ENCODE measurements at places on chromosomes 7 and 10.
A peak's percentile ranks its signal among the peaks of the same experiment; 100 is the strongest.

DNA sequence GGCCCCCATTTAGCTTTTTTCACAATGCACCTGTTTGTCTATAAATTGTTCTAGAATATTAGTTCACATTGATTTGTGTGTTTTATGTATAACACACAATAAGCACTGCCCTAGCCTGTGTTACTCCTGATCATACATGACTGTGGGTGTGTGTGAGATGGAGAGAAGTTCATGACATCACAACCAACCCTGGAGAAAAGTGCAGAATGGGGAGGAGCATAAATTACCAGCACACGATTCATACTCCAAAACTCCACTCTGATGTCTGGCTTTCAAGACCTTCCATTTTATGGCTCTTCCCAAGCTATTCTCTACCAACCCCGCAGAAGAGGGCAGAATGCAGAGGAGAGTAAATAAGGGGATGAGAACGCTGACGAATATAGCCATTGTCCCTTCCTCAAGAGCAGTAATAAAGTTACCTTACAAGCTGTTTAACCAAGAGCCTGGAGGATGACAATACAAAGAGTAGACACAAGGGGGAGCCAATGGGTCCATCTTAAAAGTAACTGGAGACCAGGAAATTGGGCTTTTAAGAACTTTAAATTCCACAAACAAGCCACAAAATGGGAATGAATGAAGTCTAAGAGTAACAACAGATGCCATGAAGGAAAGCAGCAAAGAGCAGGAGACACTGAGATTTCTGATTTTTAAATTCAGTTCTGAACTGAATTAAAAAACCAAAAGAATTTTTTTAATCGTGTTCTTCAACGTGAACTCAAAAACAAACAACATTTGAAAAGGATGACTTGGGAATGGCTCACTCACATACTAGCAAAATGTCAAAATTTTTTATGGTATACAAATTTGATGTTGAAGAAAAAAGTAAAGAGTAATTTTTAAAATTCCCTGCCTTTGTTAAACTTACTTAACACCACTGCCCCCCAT is 159.6 kb downstream of the PARD3 start:
- no peak for DNase-seq
- H3K27ac ChIP-seq, result no peak overlapping the region
- H3K27me3 ChIP-seq, result no peaks in the 10 kb centered on the region
- H3K4me1 ChIP-seq, result peaks cover 16% of the 10 kb centered on the region
- H3K36me3 ChIP-seq, result no peaks in the 10 kb centered on the region

DNA sequence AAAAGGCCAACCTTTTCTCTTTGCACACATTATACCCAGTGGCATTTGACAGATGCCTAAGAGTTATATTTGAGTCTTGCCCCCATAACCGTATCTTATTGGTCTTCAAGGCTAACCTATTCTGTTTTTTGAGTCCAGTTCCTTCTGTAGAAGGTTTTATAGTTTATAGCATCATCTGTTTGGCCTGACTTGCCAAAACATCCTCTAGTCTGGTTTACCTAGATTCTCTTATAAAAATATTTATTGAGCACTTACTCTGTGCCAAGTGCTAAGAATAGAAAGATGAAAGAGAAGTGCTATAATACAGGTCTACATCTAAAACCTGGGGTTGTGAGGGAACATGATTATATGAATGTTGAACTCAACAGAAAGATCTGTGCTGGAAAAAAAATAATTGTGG is 55.9 kb upstream of the PIP4K2A start:
- no peaks in the 10 kb centered on the region for H3K36me3 ChIP-seq
- no peak for DNase-seq
- no peaks in the 10 kb centered on the region for H3K27me3 ChIP-seq
- peaks cover 6% of the 10 kb centered on the region for H3K4me1 ChIP-seq

- no peak overlapping the region for H3K27ac ChIP-seq
- H3K4me3 ChIP-seq, result no peak overlapping the region
- DNase-seq, result no peak
- H3K27me3 ChIP-seq, result no peaks in the 10 kb centered on the region
- no peaks in the 10 kb centered on the region for H3K4me1 ChIP-seq
These were observed 84.4 kb downstream of the KLF6 start for GRCh38 chr10:3700531-3701076.

DNA sequence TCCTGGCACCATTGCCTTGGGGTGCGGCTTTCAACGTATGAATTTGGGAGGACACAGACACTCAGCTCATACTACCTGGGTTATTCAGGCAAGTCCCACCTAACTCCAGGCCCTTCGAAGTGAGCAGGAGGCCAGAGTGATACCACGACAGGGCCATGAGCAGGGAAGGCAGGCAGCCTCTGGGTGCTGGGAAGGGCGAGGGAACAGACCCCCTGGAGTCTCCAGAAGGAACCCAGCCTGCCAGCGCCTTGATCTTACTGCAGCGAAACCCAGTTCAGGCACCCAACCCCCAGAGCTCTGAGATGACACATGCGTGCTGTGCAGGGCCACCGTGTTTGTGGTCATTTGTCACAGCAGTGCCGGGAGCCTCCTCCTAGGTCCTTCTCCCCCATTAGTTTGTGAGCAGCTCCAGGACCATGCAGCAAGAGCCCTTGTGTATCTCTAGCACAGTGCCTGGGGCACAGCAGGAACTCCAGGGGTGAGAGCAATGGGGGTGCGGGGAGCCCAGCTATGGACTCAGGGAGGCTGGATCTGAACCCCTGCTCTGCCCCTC is 7.7 kb upstream of the INSIG1 start:
- no peak for DNase-seq
- H3K27ac ChIP-seq, result no peak overlapping the region
- no peaks in the 10 kb centered on the region for H3K36me3 ChIP-seq
- no peak overlapping the region for H3K4me3 ChIP-seq

DNA sequence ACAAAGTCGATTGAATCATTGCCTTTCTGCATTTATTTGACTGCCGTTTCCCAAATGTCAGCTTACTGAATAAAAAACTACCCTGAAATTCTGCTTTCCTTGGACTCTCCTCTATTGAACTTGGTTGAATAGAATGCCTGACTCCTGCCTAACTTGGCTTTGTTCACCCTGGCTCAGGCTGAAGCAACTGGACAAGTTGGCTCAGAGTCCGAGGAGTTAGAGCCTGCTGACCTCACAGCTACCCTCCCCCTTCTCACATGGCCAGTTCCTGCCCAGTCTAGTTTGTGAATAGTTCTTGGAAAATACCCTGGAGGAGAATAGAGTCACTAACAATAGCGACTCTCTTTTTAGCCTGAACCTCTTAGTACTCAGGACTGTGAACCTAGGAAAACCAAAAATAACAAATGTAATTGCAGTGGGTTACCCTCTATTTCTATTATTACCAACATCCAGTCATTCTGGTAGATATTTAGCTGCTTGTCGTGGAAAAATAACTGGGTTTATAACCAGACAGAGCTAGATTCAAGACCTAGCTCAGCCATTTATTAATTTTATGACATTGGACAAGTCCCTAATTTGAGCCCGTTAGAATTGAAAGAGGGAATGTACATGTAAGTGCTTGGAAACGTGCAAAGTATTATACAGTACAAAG is 17.3 kb upstream of the NRBF2 start:
- H3K4me1 ChIP-seq, result peaks cover 6% of the 10 kb centered on the region
- DNase-seq, result peak; percentile 23
- H3K4me3 ChIP-seq, result no peak overlapping the region

- no peaks in the 10 kb centered on the region for H3K4me1 ChIP-seq
- no peaks in the 10 kb centered on the region for H3K27me3 ChIP-seq
- no peak for DNase-seq
- H3K4me3 ChIP-seq, result no peak overlapping the region
- H3K27ac ChIP-seq, result no peak overlapping the region
These were observed 48.9 kb upstream of the HSPA12A start for GRCh38 chr10:116791241-116791640.

DNA sequence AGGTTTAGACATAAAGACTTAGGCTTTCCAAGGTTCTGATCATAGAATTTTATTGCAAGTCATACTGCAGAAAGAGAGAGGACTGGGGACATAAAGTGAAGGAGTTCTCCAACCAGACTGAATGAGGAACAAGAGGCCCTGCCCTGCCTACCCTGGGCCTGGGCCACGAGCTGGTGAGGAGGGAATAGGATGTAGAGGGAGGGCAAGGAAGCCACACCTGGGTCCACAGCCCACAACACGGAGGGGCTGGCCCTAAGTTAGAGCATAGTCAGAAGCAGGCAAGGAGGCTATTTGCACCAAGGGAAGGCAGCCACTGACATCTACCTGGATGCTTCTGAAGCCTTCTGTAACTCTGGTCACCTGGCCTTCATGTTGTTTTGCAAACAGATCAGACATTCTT is 82.2 kb upstream of the CXCL12 start:
- H3K27ac ChIP-seq, result no peak overlapping the region
- H3K27me3 ChIP-seq, result no peaks in the 10 kb centered on the region
- H3K4me1 ChIP-seq, result no peaks in the 10 kb centered on the region
- no peaks in the 10 kb centered on the region for H3K36me3 ChIP-seq
- no peak overlapping the region for H3K4me3 ChIP-seq
- DNase-seq, result no peak

DNA sequence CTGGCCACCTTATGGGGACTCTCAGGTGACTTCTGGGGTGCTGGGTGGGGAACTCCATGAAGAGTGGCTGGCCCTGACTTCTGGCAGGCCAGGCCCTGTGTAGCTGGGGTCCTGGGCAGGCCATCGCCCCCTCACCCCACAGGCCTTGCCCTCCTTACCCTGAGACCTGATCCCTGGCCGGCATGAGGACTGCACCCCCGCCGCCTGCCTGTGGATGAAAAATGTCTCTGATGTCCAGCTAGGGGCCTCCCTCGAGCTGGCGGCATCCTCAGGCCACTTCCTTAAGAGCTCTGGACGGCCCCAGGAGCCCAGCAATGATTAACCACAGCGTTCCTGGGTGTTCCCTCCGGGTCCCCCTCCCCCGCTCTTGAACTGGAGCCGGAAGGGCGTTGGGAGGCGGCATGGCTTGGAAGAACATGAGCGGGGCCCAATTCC is 31.8 kb upstream of the SHH start:
- peak overlapping the region; percentile 27 for H3K27ac ChIP-seq
- no peak overlapping the region for H3K4me3 ChIP-seq
- H3K27me3 ChIP-seq, result no peaks in the 10 kb centered on the region
- peak; percentile 55 for DNase-seq
- no peaks in the 10 kb centered on the region for H3K36me3 ChIP-seq

DNA sequence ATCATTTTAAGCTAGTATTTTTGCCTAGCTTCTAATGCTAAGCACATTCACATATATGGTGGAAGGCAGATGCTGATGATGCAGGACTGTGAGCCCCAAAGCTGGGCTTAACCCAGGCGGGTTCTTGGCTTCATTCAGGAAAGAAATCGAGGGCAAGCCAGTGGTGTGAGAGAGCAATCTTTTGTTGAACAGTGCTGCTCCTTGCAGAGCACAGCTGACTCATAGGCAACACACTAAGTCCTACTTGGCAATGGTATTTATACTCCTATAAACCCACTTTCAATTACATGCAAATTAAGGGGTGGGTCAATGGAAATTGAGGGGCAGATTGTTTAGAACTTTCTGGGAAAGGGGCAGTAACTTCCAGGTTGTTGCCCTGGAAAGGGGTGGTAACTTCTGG is 42.0 kb upstream of the CELF2 start:
- H3K27me3 ChIP-seq, result no peaks in the 10 kb centered on the region
- no peak overlapping the region for H3K27ac ChIP-seq
- no peaks in the 10 kb centered on the region for H3K36me3 ChIP-seq
- H3K4me1 ChIP-seq, result no peaks in the 10 kb centered on the region

DNA sequence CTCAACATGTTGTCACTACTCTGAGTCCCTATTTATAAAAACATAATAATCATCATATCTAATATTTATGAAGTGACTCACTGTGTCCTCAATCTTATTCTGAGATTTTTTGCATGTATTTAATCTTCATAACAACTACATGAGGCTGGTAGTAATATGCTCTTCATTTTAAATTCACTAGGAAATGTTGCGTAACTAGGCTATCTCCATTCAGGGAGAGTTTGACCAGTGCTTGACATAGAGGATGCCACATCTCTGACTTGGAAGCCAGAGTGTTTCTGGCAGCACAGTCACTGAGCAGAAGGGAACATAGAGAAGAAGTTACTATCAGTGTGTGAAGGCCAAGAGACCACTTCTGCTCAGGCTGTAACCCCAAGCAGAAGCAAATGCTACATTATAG is 88.9 kb downstream of the FAM13C start:
- H3K27me3 ChIP-seq, result no peaks in the 10 kb centered on the region
- no peaks in the 10 kb centered on the region for H3K36me3 ChIP-seq
- no peak overlapping the region for H3K4me3 ChIP-seq
- H3K4me1 ChIP-seq, result no peaks in the 10 kb centered on the region
- no peak for DNase-seq

DNA sequence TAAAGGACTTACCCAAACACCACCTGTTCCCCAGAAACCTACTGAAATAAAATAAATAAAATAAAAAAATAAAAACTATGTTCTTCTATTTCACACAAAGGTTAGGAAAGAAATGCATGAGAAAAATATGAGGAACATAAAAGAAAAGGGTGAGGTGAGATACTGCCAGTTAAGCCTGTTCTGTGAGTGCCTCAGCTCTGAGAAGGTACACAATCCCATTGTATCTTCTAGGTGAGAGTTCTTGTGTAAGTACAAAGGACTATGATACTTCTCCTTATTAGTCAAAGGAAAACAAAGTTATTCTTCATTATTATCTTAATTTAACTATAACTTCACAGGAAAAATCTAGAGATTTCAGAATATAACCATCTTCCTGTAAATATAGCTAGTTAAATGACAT is 86.0 kb downstream of the ATE1 start:
- H3K27me3 ChIP-seq, result no peaks in the 10 kb centered on the region
- no peaks in the 10 kb centered on the region for H3K36me3 ChIP-seq
- no peak overlapping the region for H3K4me3 ChIP-seq
- H3K27ac ChIP-seq, result no peak overlapping the region
- peaks cover 7% of the 10 kb centered on the region for H3K4me1 ChIP-seq

- no peak overlapping the region for H3K27ac ChIP-seq
- no peaks in the 10 kb centered on the region for H3K27me3 ChIP-seq
- H3K4me3 ChIP-seq, result no peak overlapping the region
- no peaks in the 10 kb centered on the region for H3K36me3 ChIP-seq
- DNase-seq, result no peak
These were observed 195.1 kb downstream of the EXOC4 start for GRCh38 chr7:133448012-133448411.

- H3K36me3 ChIP-seq, result no peaks in the 10 kb centered on the region
- no peaks in the 10 kb centered on the region for H3K27me3 ChIP-seq
- H3K4me1 ChIP-seq, result no peaks in the 10 kb centered on the region
These were observed 77.2 kb downstream of the NEUROD6 start for GRCh38 chr7:31263338-31263737.

- no peak overlapping the region for H3K4me3 ChIP-seq
- no peaks in the 10 kb centered on the region for H3K36me3 ChIP-seq
- DNase-seq, result no peak
These were observed 102.7 kb downstream of the ADRA2A start for GRCh38 chr10:111179514-111179913.

Measured in pancreas (tissue), 10 donors.